ENCODE measurements at places on chromosomes 1 and 21.
A peak's percentile ranks its signal among the peaks of the same experiment; 100 is the strongest.

- H3K36me3 ChIP-seq = no peaks in the 10 kb centered on the region
- peaks cover 6% of the 10 kb centered on the region for H3K4me1 ChIP-seq
- H3K27me3 ChIP-seq = no peaks in the 10 kb centered on the region
- no peak overlapping the region for H3K27ac ChIP-seq
These were observed 81.8 kb downstream of the AJAP1 start for GRCh38 chr1:4736254-4736653.

DNA sequence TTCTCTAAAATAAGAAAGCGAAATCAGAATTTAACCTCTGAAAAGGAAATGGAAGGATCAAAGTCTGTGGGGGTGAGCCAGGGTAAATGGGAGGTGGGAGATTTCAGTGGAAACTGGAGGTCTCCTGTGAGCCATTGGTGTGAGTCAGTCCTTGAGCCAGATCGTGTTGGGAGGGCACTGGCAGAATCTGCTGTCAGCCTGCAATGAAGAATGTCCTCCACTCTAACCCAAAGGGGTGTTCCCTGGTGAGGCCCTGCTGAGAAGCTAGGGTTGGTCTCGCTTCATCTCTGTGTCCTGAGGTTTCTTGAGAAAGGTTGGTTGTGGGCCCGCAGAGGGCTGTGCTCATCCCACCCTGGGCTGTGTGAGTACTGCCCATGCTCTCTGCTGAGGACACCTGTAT lies 2.4 kb downstream of the QSOX1 start:
- H3K27ac ChIP-seq = no peak overlapping the region
- peaks cover 37% of the 10 kb centered on the region for H3K4me1 ChIP-seq

- H3K27me3 ChIP-seq = no peaks in the 10 kb centered on the region
- no peak for DNase-seq
- H3K36me3 ChIP-seq = peaks cover 14% of the 10 kb centered on the region
- H3K4me3 ChIP-seq = no peak overlapping the region
These were observed 41.9 kb downstream of the CEP170 start for GRCh38 chr1:243213045-243213787.

GRCh38 chr1:159959451-159959850 lies 5.4 kb upstream of the SLAMF9 start:
- H3K4me3 ChIP-seq = no peak overlapping the region
- H3K4me1 ChIP-seq = no peaks in the 10 kb centered on the region
- no peaks in the 10 kb centered on the region for H3K36me3 ChIP-seq
- no peak for DNase-seq
- no peak overlapping the region for H3K27ac ChIP-seq

DNA sequence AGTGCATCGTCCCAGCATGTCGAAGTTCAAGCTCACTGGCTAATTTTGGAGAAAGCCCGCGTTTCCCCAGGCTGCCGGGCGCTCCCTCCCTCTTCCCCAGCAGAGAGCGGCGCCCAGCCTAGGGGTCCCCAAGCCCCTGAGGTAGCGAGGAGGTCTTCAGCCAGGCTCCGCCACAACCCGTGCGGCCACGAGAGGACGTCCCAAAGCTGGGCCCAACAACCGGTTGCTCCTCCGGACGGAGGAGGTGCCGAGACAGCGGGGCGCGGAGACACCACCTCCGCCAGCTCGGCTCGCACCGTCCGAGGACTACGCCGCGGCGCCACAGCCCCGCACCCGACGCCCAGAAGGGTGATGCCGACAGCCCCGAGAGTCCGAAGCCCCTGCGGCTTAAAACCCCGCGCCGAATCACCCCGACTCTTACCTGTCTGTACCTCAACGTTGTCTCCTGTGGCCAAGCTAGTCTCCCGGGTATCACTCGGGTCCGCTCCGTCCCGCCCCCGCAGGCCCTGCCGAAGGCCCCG lies at the start of gene DENND2C:
DENND2C (minus strand) TSS at position 488 of the 521 bp plus-strand sequence. CDS start 44,065 bp downstream, outside the sequence.
- H3K4me3 ChIP-seq = peak within 1 kb of the TSS; percentile 91
- H3K36me3 ChIP-seq = no peaks in the 10 kb centered on the region

- H3K4me3 ChIP-seq = no peak overlapping the region
- DNase-seq = no peak
- H3K27ac ChIP-seq = no peak overlapping the region
- peaks cover 2% of the 10 kb centered on the region for H3K36me3 ChIP-seq
- no peaks in the 10 kb centered on the region for H3K27me3 ChIP-seq
- peaks cover 11% of the 10 kb centered on the region for H3K4me1 ChIP-seq
These were observed 16.1 kb downstream of the DIPK1A start for GRCh38 chr1:92944901-92945747.

- no peaks in the 10 kb centered on the region for H3K4me1 ChIP-seq
- H3K4me3 ChIP-seq = no peak overlapping the region
- H3K27me3 ChIP-seq = peaks cover 5% of the 10 kb centered on the region
- no peak for DNase-seq
These were observed 8.5 kb downstream of the MAP10 start for GRCh38 chr1:232813760-232814159.

GRCh38 chr21:28342212-28342810 lies 650.4 kb downstream of the LTN1 start:
- H3K27ac ChIP-seq = no peak overlapping the region
- no peak for DNase-seq
- no peaks in the 10 kb centered on the region for H3K4me1 ChIP-seq
- no peaks in the 10 kb centered on the region for H3K36me3 ChIP-seq
- H3K27me3 ChIP-seq = no peaks in the 10 kb centered on the region
- no peak overlapping the region for H3K4me3 ChIP-seq

GRCh38 chr1:228824366-228824765 lies 89.1 kb downstream of the RHOU start:
- H3K36me3 ChIP-seq = no peaks in the 10 kb centered on the region
- DNase-seq = no peak
- peaks cover 37% of the 10 kb centered on the region for H3K4me1 ChIP-seq
- H3K4me3 ChIP-seq = no peak overlapping the region
- H3K27ac ChIP-seq = no peak overlapping the region

GRCh38 chr1:161282991-161283390 lies 24.4 kb downstream of the PCP4L1 start:
- peaks cover 25% of the 10 kb centered on the region for H3K27me3 ChIP-seq
- DNase-seq = no peak
- H3K27ac ChIP-seq = no peak overlapping the region
- no peaks in the 10 kb centered on the region for H3K4me1 ChIP-seq

GRCh38 chr1:204450461-204451257 lies 39.0 kb upstream of the PPP1R15B start:
- DNase-seq = no peak
- no peaks in the 10 kb centered on the region for H3K27me3 ChIP-seq
- H3K4me1 ChIP-seq = peaks cover 40% of the 10 kb centered on the region
- peak overlapping the region; percentile 30 for H3K27ac ChIP-seq
- H3K4me3 ChIP-seq = no peak overlapping the region

GRCh38 chr1:214637722-214638458 lies 34.9 kb downstream of the CENPF start:
- peaks cover 20% of the 10 kb centered on the region for H3K4me1 ChIP-seq
- no peaks in the 10 kb centered on the region for H3K27me3 ChIP-seq

- no peaks in the 10 kb centered on the region for H3K27me3 ChIP-seq
- H3K4me3 ChIP-seq = no peak overlapping the region
- H3K27ac ChIP-seq = no peak overlapping the region
- no peak for DNase-seq
- no peaks in the 10 kb centered on the region for H3K36me3 ChIP-seq
These were observed 1899.9 kb downstream of the NCAM2 start for GRCh38 chr21:22898051-22898665.

GRCh38 chr1:19894218-19894617 lies 12.0 kb downstream of the OTUD3 start:
- no peak overlapping the region for H3K4me3 ChIP-seq
- DNase-seq = no peak
- H3K27me3 ChIP-seq = no peaks in the 10 kb centered on the region
- peaks cover 38% of the 10 kb centered on the region for H3K36me3 ChIP-seq

DNA sequence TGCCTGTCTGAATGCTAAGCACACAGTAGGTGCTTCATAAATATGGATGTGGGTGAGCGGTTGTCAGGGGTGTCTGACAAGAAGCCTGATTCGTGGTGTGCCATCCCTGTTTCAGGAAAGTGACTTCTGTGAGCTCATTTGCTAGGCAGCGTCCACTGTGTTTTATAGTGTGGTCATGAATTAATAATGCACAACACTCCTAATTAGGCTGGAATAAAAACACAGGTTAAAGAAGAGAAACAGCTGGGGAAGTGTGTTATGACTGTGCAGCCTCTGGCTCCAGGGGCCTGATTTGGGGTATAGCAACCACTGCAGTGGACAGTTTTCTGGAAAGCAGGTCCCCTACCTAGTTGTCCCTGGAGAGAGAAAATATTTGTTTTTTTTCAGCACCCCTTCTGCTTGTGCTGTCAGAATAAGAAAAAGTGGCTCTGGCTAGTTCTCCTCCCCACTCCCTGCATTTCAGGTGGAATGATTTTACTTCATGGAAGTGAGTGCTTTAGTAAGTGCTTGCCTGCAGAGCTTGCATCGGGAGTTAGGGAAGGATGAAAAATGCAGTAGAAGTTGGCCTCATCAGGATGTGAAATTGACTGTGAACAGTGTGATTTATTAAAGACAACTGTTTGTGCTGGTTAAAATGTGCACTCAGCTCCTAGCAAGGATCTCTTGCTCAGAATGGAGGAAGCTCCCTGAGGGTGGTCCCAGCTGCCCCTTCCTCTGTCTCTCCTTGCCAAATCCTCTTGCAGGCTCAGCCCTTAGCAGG lies 333.8 kb downstream of the HHAT start:
- H3K27me3 ChIP-seq = peaks cover 3% of the 10 kb centered on the region
- H3K27ac ChIP-seq = no peak overlapping the region
- no peak overlapping the region for H3K4me3 ChIP-seq

DNA sequence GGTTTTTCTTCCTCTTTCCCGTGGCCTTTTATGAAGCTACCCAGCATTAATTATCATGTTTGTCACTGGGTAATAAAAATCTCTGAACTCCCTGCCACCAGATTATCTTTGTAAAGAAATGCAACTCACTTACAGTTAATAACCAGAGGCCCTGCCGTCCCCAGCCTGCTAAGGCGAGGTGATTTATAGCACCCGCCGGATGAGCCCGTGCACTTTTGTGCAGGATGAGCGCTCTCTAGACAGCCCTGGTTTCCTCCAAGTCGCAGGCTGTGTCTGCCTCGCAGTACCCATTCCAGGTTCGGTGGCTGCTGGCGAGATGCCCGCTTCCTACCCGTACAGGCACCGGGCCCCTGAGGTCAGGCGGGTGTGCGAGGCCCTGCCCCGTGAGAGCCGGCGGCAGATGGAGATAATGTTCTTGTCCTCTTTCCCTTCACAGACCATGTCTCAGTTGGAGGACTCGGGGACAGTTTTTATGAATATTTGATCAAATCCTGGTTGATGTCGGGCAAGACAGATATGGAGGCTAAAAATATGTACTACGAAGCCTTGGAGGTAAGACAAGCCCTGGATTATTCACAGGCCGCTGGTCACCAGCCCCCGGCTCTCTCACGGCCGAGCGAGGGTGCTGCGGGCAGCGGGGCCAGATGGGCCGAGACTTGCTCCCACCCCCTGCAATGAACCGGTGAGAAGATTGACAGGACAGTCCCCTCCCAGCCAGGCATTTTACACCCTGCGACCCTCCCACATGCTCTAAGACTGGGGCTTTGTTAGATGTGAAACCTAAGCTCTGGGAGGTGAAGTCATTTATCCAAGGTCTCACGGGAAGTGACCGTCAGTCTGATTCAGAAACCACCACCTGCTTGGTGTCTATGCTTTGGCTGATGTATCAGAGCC lies 28.5 kb upstream of the SELENON start:
- peaks cover 6% of the 10 kb centered on the region for H3K27me3 ChIP-seq
- DNase-seq = no peak
- no peak overlapping the region for H3K4me3 ChIP-seq

DNA sequence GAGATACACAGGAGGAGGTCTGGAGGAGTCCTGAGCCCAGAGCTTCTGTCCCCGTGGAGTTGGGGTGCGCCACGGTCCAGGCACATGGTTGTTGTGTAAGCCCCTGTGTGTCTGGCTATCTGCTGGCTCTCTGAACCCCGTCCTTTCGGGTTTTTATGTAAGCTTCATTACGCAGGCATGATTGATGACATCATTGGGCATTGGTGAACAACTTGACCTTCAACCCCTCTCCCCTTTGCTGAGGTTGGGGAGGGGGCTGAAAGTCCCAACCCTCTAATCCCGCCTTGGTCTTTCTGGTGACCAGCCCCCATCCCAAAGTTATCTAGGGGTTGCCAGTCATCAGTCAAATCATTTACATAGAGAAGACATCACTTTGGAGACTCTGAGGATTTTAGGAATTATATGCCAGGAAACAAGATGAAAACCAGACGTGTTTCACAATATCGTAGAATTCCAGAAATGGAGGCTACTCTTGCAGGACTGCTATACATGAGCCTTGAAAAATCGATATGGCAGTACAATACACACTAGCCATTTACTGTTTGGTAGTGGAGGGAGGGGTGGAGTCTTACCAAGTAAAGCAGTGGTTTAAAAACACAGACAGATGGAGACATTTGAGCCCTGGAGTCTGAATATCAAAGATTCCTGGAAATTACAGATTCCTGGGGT lies 69.8 kb upstream of the SCAF4 start:
- no peaks in the 10 kb centered on the region for H3K4me1 ChIP-seq
- H3K36me3 ChIP-seq = no peaks in the 10 kb centered on the region
- peaks cover 13% of the 10 kb centered on the region for H3K27me3 ChIP-seq
- no peak overlapping the region for H3K27ac ChIP-seq
- no peak overlapping the region for H3K4me3 ChIP-seq
- DNase-seq = no peak

GRCh38 chr1:199151634-199152425 lies 513.0 kb downstream of the PTPRC start:
- DNase-seq = no peak
- H3K36me3 ChIP-seq = no peaks in the 10 kb centered on the region
- H3K27me3 ChIP-seq = peaks cover 11% of the 10 kb centered on the region
- no peak overlapping the region for H3K27ac ChIP-seq
- no peak overlapping the region for H3K4me3 ChIP-seq
- H3K4me1 ChIP-seq = no peaks in the 10 kb centered on the region

- DNase-seq = no peak
- H3K4me1 ChIP-seq = peaks cover 38% of the 10 kb centered on the region
- H3K27me3 ChIP-seq = no peaks in the 10 kb centered on the region
- H3K27ac ChIP-seq = no peak overlapping the region
- H3K4me3 ChIP-seq = no peak overlapping the region
- peaks cover 5% of the 10 kb centered on the region for H3K36me3 ChIP-seq
These were observed 234.5 kb upstream of the C1orf105 start for GRCh38 chr1:172185996-172186395.

DNA sequence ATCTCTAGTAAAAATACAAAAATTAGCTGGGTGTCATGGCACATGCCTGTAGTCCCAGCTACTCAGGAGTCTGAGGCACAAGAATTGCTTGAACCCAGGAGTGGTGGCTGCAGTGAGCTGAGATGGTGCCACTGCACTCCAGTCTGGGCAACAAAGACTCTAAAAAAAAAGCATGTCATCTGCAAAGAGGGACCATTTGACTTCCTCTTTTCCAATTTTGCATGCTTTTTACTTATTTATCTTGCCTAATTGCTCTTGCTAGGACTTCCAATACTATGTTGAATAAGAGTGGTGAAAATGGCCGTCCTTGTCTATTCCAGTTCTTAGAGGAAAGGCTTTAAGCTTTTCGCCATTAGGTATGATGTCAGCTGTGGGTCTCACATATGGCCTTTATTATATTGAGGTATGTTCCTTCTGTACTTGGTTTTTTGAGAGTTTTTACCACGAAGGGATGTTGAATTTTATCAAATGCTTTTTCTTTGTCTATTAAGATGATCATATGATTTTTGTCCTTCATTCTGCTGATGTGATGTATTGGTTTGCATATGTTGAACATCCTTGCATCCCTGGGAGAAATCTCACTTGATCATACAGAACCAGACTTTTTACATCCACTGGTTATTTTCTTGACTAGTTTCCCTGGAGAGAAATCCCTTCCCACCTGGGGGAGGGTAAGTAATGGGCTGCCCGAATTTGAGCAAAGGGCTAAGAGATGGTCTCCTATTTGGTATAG lies 17.0 kb upstream of the RAP1GAP start:
- H3K4me3 ChIP-seq = no peak overlapping the region
- no peaks in the 10 kb centered on the region for H3K27me3 ChIP-seq
- DNase-seq = no peak
- H3K4me1 ChIP-seq = no peaks in the 10 kb centered on the region
- H3K27ac ChIP-seq = no peak overlapping the region
- peaks cover 54% of the 10 kb centered on the region for H3K36me3 ChIP-seq
